Kidney epithelial cell (primary cell): ENCODE measurements at places on chromosomes 5 and 9.

GRCh38 chr9:72675586-72675985 lies 154.2 kb downstream of the TMC1 start:
- DNase-seq = peak; percentile 37

DNA sequence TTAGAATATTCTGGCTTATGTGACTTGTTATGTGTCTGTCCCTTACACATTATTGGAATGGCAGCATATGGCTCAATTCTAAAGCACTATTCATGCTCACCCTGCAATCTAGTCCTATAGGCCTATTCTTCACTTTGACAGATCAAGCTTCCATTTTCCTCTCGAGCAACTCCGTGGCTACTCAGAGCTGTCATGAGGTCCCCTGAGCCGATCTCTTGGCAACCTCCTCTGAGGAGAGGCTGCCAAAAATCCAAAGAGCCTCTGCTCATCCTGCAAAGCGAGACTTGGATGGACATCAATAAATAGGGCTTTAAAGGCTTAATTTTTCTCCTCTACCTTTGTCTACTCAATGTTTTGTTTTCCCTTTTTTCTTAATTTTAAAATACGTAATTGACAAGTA lies 163.8 kb downstream of the GABRB2 start:
- no peak for DNase-seq

- DNase-seq = no peak
These were observed 45.7 kb downstream of the PRDM6 start for GRCh38 chr5:123134653-123135181.

- no peak for DNase-seq
These were observed 229.7 kb downstream of the ICE1 start for GRCh38 chr5:5652181-5652580.

DNA sequence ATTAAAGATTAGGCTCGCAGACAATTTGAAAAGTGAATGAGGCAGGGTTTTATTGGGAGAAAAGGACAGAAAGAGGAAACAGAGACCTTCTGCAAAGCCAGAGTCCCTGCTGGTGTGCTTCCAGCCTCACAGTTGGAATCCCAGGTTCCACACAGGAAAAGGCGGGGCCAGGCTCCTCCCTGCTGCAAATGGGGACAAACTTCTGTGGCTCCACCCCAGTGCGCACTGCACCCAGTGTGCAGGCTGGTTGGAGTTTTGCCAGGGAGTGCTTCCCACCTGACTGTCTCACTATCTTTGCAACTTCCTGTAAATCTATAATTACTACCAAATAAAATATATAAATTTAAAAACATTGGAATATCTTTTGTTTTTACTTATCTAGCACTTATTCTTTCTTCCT lies 386.0 kb upstream of the GRIN3A start:
- DNase-seq = no peak

- DNase-seq = no peak
These were observed 633.0 kb downstream of the LRRC70 start for GRCh38 chr5:63211448-63212132.
